ENCODE measurements at places on chromosomes 2 and 18. TPM values are rescaled to one million over a fixed set of nuclear protein-coding genes. Genes with fewer than 3 reads are reported as not detected.

GRCh38 chr2:241270531-241270930, 44.9 kb downstream of the HDLBP start:
- peak overlapping the region; percentile 91 for H3K4me3 ChIP-seq
- H3K4me1 ChIP-seq: peaks cover 57% of the 10 kb centered on the region
- peak overlapping the region; percentile 94 for H3K27ac ChIP-seq
- H3K27me3 ChIP-seq: no peaks in the 10 kb centered on the region

- DNase-seq: no peak
- no peak overlapping the region for H3K4me3 ChIP-seq
- H3K27me3 ChIP-seq: no peaks in the 10 kb centered on the region
- no peak overlapping the region for H3K27ac ChIP-seq
- no peaks in the 10 kb centered on the region for H3K4me1 ChIP-seq
- no peaks in the 10 kb centered on the region for H3K36me3 ChIP-seq
Observed at GRCh38 chr18:48656582-48656981, 117.8 kb downstream of the CTIF start.

DNA sequence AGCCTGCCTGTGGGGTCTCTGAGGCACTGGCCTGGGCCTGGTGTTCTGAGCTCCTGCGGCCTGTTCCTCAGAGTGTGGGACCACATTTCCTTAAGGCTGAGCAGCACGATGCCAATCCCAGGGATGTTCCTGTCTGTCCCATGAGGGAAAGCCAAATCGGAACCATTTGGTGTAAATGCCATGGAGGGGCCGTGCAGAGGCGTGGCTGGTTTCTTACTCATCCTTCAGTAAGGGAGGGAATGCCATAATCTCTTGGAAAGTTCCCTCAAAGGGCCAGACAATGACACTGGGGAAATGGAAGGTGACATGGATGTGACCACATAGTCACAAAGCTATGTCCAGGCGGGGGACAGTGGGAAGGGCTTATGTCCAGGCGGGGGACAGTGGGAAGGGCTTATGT, 14.4 kb upstream of the PTMA start:
- no peak for DNase-seq
- no peak overlapping the region for H3K4me3 ChIP-seq
- no peak overlapping the region for H3K27ac ChIP-seq
- peaks cover 18% of the 10 kb centered on the region for H3K4me1 ChIP-seq

DNA sequence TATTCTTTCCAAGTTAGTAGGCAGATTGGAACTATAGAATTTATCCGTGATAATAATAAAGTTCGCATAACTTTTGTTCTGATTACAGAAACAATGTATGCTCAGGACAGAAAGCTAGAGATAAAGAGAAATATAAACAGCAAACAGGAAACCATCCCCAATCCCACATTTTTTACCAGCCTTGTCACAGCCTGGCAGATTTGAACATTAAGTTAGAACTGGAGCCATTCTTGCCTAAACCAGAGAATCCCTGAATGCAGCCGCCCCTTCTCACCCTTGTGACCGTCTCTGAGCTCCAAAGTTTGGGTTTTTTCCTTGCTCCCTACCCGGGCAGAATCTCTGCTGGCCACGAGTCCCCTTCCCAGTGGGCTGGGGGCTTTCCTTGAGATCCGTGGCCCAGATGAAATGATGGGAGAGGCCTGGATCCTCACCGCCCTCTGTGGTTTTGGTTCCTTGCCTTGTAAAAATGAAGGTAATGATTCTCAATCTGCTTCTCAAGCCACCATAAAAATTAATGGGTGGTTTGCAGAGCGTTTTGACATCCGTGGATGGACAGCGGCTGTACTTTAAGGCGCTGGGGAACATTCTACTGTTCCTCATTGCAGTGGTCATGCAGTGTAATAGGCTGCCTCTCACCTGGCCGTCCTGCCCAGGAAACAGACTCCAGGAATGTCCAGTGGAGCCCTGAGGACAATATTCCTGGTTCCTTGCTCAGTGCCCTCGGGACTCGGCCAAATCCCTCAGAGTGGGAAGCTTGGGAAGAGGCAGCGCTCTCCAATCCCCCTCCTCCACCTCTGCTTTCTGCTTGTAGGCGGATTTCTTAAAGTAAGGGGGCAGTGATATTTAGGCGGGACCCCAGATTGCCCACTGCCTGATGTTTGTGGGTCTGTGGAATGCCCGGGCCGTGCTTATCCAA, 1.6 kb downstream of the SH3BP4 start:
- no peaks in the 10 kb centered on the region for H3K36me3 ChIP-seq
- no peaks in the 10 kb centered on the region for H3K27me3 ChIP-seq
- H3K4me3 ChIP-seq: peak overlapping the region; percentile 87
- peak; percentile 70 for DNase-seq

GRCh38 chr2:211816754-211817153, 721.8 kb downstream of the ERBB4 start:
- no peaks in the 10 kb centered on the region for H3K27me3 ChIP-seq
- H3K36me3 ChIP-seq: no peaks in the 10 kb centered on the region
- DNase-seq: no peak
- H3K4me1 ChIP-seq: no peaks in the 10 kb centered on the region
- H3K4me3 ChIP-seq: no peak overlapping the region
- H3K27ac ChIP-seq: no peak overlapping the region

GRCh38 chr2:46796843-46797625, 118.6 kb downstream of the MCFD2 start:
- no peak overlapping the region for H3K4me3 ChIP-seq
- H3K36me3 ChIP-seq: no peaks in the 10 kb centered on the region
- H3K27me3 ChIP-seq: no peaks in the 10 kb centered on the region
- no peak for DNase-seq
- no peak overlapping the region for H3K27ac ChIP-seq

DNA sequence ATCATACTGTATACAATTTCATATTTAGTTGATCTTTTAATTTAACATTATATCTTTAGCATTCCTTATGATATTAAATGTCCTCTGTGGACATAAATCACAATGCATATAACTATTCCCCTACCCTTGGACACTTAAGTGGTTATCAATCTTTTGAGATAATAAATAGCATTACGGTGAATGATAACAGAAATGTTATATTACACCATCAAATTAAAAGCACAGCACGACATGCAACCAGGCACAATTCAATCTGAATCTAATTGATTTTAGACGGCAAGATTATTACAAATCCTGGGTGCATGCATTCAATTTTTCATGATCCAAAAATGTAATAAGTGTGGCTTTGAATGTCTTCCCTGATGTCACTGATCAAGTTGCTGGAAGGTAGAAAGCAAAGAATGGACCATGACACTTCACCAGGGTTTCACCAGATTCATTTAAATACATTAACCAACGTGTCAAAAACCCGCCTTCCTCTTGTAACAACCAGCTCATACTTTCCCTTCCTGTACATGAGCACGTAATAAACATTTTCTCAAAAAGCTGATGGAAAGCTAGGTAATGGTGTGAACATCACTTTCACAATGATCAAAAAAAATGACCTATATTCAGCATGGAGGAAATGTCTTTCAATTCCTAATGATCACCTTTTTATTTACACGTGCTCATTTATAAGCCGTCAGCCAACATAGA, 513.7 kb upstream of the ID2 start:
- no peak for DNase-seq
- no peaks in the 10 kb centered on the region for H3K4me1 ChIP-seq
- H3K27ac ChIP-seq: no peak overlapping the region
- H3K4me3 ChIP-seq: no peak overlapping the region

- H3K4me1 ChIP-seq: no peaks in the 10 kb centered on the region
- no peak overlapping the region for H3K27ac ChIP-seq
- no peak for DNase-seq
- H3K36me3 ChIP-seq: no peaks in the 10 kb centered on the region
- no peak overlapping the region for H3K4me3 ChIP-seq
Observed at GRCh38 chr2:50649626-50650402, 382.1 kb downstream of the NRXN1 start.

GRCh38 chr2:75424936-75425619, 135.7 kb downstream of the EVA1A start:
- no peaks in the 10 kb centered on the region for H3K4me1 ChIP-seq
- DNase-seq: no peak
- no peaks in the 10 kb centered on the region for H3K27me3 ChIP-seq

DNA sequence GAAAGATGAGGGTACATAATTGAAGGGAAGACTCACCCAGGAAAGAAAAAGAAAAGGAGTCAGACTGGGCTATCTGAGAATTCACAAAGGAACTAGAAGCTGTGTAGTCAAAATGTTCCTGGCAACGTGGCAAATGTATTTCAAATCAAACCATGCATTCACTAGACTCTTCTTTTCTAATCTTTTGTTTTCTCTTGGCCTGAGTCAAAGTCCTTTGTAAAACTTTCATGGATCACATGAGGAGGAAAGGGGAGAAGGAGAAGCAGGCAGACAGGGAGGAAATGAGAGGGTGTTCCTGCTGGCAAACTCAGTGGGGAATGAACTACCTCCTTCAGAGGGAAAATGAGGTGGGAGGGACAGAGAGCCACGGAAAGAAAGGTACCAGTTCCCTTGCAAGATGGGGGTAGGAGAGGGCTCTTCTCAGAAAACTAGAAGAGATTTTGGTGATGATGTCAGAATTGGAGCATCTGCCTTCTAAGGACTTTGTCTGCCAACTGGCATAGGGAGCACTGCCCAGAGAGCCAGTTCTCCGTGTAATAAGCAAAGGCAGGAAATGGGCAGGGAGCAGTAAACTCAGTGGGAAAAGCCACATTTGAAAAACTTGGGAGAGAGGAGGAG, 51.4 kb downstream of the SLC8A1 start:
- DNase-seq: no peak
- no peak overlapping the region for H3K27ac ChIP-seq
- H3K27me3 ChIP-seq: no peaks in the 10 kb centered on the region
- H3K36me3 ChIP-seq: no peaks in the 10 kb centered on the region
- H3K4me3 ChIP-seq: no peak overlapping the region
- no peaks in the 10 kb centered on the region for H3K4me1 ChIP-seq

DNA sequence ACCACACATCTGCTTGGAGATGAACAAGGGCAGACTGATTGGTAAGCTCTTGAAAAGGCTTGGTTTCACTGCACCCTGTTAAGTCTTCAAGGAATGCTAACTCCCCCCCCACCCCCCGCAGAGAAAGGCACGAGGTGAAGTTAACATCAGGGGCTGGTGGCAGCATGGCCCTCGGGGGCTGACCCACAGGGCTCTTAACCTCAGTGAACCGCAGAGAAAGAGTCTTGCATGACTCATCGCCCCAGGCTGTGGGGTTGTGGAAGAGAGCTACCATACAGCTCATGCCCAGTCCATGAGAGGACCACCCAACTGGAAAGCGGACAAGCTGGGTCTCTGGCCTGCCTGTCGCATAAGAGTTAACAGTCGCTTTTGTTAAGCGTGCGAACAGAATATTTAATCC, 10.6 kb upstream of the CEP68 start:
- no peaks in the 10 kb centered on the region for H3K27me3 ChIP-seq
- no peaks in the 10 kb centered on the region for H3K36me3 ChIP-seq
- no peaks in the 10 kb centered on the region for H3K4me1 ChIP-seq
- DNase-seq: no peak
- H3K4me3 ChIP-seq: no peak overlapping the region

- DNase-seq: no peak
- no peaks in the 10 kb centered on the region for H3K36me3 ChIP-seq
- no peak overlapping the region for H3K4me3 ChIP-seq
- no peak overlapping the region for H3K27ac ChIP-seq
Observed at GRCh38 chr2:164850235-164850634, 8.6 kb upstream of the COBLL1 start.

DNA sequence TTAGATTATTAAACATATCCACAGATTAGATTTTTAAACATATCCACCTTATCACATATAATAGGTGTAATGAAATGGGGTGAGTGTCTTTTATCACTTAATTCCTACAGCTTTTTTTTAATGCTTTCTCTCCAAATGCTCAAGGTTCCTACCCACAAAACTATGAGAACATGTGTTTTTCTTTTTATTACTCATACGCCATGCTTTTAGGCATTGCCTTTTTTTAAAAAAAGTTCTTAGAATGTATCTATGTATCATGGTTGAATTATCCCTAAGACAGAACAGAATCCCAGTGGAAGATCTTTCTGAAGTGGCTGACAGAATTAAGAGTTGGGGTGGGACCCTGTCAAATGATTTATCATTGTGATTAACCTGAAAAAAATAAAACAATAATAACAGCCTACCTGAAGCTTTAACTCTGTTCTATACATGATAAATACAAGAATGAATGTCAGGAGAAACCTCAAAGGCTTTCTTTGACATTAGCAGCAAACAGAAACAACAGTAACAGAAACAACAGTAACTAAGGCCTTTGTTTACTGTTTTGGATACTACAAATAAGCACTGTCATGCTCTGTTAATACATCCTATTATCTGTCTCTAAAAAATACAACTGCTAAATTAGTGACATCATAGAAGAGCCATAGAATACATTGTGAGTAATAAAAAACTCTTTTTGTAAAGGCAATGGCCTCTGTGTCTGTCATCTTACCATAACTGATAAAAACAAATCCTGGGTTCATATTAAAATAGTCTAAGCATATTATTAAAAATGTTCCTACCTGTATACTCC, 4.1 kb upstream of the ZNF397 start:
- no peak overlapping the region for H3K27ac ChIP-seq
- DNase-seq: no peak
- no peaks in the 10 kb centered on the region for H3K27me3 ChIP-seq

DNA sequence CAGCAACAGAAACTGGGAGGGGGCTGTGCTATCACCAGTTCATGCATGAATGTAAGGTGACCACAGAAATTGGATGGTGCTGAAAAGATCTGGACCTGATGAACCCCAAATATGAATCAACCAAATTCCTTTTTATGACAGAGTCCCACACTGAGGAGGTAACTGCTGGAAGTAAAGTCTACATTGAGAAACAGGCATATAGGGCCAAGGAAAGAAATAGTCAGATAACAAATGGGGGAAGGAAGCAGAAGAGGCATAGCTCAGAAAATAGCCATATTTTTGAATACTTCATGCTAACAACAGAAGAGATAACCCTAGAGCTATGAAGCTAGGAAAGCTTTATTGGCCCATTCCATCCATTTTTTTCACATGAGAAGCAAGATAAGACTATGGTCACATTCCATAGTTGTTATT, 25.8 kb downstream of the ZC3H6 start:
- no peak for DNase-seq
- no peaks in the 10 kb centered on the region for H3K27me3 ChIP-seq
- no peak overlapping the region for H3K4me3 ChIP-seq
- no peak overlapping the region for H3K27ac ChIP-seq
- H3K36me3 ChIP-seq: no peaks in the 10 kb centered on the region

DNA sequence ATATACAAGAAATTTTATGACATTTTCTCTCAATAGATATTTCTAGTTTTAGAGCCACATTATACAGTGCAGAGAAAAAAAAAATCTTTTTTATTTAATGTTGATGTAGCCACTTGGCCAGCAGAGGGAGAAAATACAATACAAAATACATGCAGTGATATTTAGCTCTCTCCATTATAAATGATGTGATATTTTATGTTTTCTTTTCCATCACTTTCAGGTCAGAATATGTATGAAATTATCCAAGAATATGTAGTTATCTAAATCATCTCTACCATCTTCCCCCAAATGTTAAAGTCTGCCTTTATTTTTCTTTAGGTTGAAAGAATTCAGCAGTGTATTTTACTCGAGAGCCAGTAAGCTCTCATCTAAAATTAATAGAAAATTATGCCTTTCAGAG, 533.6 kb upstream of the FSHR start:
- no peak for DNase-seq
- H3K27me3 ChIP-seq: no peaks in the 10 kb centered on the region
- H3K4me1 ChIP-seq: no peaks in the 10 kb centered on the region
- no peaks in the 10 kb centered on the region for H3K36me3 ChIP-seq

GRCh38 chr2:6820903-6821584, 44.7 kb downstream of the CMPK2 start:
- H3K36me3 ChIP-seq: no peaks in the 10 kb centered on the region

Gene CCNYL1
- 7.1 TPM for total RNA-seq

Gene STEAP3
- 22.1 TPM for total RNA-seq

Gene EVX2
- total RNA-seq: 0.98 TPM

Gene IL36B
- not detected for total RNA-seq

Gene GCC2
- 30.0 TPM for total RNA-seq

Gene MERTK
- total RNA-seq: 15.7 TPM

Gene EGR4
- not detected for total RNA-seq

Gene KRTCAP3
- 3.9 TPM for total RNA-seq

Gene HOXD3
- total RNA-seq: 11.8 TPM

Gene SLC38A11
- total RNA-seq: 2.2 TPM

All from vagina (tissue), 2 donors.